ENCODE measurements at places on chromosomes 3 and 15. TPM values are rescaled to one million over a fixed set of nuclear protein-coding genes. Genes with fewer than 3 reads are reported as not detected.

Gene PRR20G
- total RNA-seq, result not detected

Gene C3orf49
- total RNA-seq, result not detected

Gene ADAMTSL3
- total RNA-seq, result under 0.01 TPM

Gene PDZRN3
- 21.6 TPM for total RNA-seq

Gene CCDC39
- total RNA-seq, result not detected

Gene KNG1
- total RNA-seq, result not detected

Gene STARD5
- total RNA-seq, result 2.9 TPM

Gene MCTP2
- 8.7 TPM for total RNA-seq

Gene IGDCC3
- total RNA-seq, result not detected

Gene FBXW12
- total RNA-seq, result not detected

Gene ARHGEF26
- total RNA-seq, result 14.5 TPM

Gene ISLR
- total RNA-seq, result not detected

Gene C15orf62
- total RNA-seq, result not detected

Gene LRRIQ4
- total RNA-seq, result under 0.01 TPM

Gene CDCP1
- total RNA-seq, result 3.1 TPM

Gene DOCK3
- not detected for total RNA-seq

Gene SH3GL3
- total RNA-seq, result not detected

Gene CNTN6
- total RNA-seq, result not detected

Gene CYP1A1
- total RNA-seq, result 5.8 TPM

Measured in melanocyte of skin (primary cell).